ENCODE measurements at places on chromosomes 3 and 15. TPM values are rescaled to one million over a fixed set of nuclear protein-coding genes. Genes with fewer than 3 reads are reported as not detected.

The APOD gene
- total RNA-seq, result not detected

The SSUH2 gene
- total RNA-seq, result not detected

The ARRDC4 gene
- 0.10 TPM for total RNA-seq

The CDHR4 gene
- total RNA-seq, result not detected

GRCh38 chr3:141412087-141412935, 44.0 kb downstream of the ZBTB38 start:
- no peaks in the 10 kb centered on the region for H3K27me3 ChIP-seq
- no peak for DNase-seq
- H3K27ac ChIP-seq, result peak overlapping the region; percentile 92
- H3K4me1 ChIP-seq, result peaks cover 63% of the 10 kb centered on the region
- peaks cover 55% of the 10 kb centered on the region for H3K36me3 ChIP-seq
- H3K4me3 ChIP-seq, result peak overlapping the region; percentile 57

DNA sequence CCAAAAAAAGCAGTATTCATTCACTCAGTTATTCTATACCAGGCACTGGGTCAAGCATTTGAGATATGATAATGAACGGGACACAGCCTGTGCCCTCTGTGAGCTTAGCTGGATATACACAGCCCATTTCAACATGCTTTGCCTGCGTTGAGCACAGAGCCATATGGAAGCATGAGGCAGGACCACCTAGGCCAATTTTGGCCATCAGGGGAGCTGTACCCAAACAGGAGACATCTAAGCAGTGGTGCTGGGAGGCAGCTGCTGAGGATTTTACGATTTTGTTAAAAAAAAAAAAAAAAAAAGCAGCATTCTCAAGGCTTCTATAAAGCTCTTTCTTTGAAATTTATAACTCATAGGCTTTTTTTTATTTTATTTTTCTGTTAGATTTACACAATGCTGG, 87.2 kb upstream of the SLC2A2 start:
- H3K36me3 ChIP-seq, result peaks cover 5% of the 10 kb centered on the region
- H3K4me1 ChIP-seq, result no peaks in the 10 kb centered on the region
- H3K27ac ChIP-seq, result no peak overlapping the region
- H3K27me3 ChIP-seq, result no peaks in the 10 kb centered on the region
- H3K4me3 ChIP-seq, result no peak overlapping the region

DNA sequence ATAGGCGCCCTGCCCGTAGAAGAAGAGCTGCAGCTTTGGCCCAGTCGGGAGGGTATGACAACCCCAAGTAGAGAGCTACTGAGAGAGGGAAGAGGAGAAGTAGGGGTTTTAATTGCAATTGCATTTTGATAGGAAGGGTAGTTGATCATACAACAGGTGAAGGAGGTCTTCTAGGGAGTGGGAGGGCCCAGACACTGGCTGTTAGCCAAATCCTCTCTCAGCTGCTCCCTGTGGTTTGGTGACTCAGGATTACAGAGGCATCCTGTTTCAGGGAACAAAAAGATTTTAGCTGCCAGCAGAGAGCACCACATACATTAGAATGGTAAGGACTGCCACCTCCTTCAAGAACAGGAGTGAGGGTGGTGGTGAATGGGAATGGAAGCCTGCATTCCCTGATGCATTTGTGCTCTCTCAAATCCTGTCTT, 408.9 kb upstream of the THBS1 start:
- H3K36me3 ChIP-seq, result no peaks in the 10 kb centered on the region
- H3K27me3 ChIP-seq, result no peaks in the 10 kb centered on the region
- no peak overlapping the region for H3K4me3 ChIP-seq
- no peak overlapping the region for H3K27ac ChIP-seq
- peak; percentile 19 for DNase-seq
- H3K4me1 ChIP-seq, result peaks cover 10% of the 10 kb centered on the region

GRCh38 chr3:146772211-146772743, 167.1 kb upstream of the PLSCR5 start:
- no peak overlapping the region for H3K27ac ChIP-seq
- no peaks in the 10 kb centered on the region for H3K4me1 ChIP-seq
- H3K27me3 ChIP-seq, result no peaks in the 10 kb centered on the region
- no peaks in the 10 kb centered on the region for H3K36me3 ChIP-seq
- DNase-seq, result no peak

- no peak for DNase-seq
- H3K4me1 ChIP-seq, result peaks cover 14% of the 10 kb centered on the region
- peak overlapping the region; percentile 72 for H3K4me3 ChIP-seq
- peaks cover 1% of the 10 kb centered on the region for H3K36me3 ChIP-seq
These were observed 1.6 kb downstream of the OXTR start for GRCh38 chr3:8767667-8768363.

- H3K36me3 ChIP-seq, result no peaks in the 10 kb centered on the region
- DNase-seq, result no peak
- no peaks in the 10 kb centered on the region for H3K27me3 ChIP-seq
These were observed 12.0 kb downstream of the ALDH1A2 start for GRCh38 chr15:58053315-58054153.

GRCh38 chr3:141152801-141153678, 78.6 kb upstream of the PXYLP1 start:
- H3K27me3 ChIP-seq, result no peaks in the 10 kb centered on the region
- no peak overlapping the region for H3K27ac ChIP-seq
- no peak overlapping the region for H3K4me3 ChIP-seq
- no peaks in the 10 kb centered on the region for H3K4me1 ChIP-seq
- H3K36me3 ChIP-seq, result no peaks in the 10 kb centered on the region

- H3K4me3 ChIP-seq, result no peak overlapping the region
- no peaks in the 10 kb centered on the region for H3K27me3 ChIP-seq
- no peaks in the 10 kb centered on the region for H3K36me3 ChIP-seq
- no peak for DNase-seq
- H3K27ac ChIP-seq, result no peak overlapping the region
These were observed 1.8 kb downstream of the TM4SF1 start for GRCh38 chr3:149375501-149376196.

DNA sequence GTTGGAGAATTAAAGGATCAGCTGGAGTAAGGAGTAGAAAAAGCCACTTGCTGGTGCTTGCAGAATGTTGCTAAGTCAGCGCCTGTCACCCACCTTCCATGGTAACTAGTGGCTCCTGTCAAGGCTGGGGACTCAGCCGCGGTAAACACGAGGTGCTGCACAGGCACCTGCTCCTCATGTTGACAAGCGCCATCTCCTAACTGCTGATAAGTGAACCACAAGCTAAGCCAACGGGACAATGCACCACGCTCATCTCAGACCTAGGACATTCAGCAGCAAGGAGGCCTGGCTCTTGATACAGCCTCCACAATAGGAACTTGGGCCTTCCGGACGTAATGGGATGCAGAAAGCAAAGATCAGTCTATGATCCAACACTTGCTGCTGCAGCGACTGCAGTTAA, 264.4 kb downstream of the OCA2 start:
- no peak overlapping the region for H3K4me3 ChIP-seq
- H3K27me3 ChIP-seq, result no peaks in the 10 kb centered on the region
- H3K27ac ChIP-seq, result no peak overlapping the region
- H3K36me3 ChIP-seq, result no peaks in the 10 kb centered on the region
- no peaks in the 10 kb centered on the region for H3K4me1 ChIP-seq
